ENCODE measurements at places on chromosomes 5 and 9.
A peak's percentile ranks its signal among the peaks of the same experiment; 100 is the strongest.

DNA sequence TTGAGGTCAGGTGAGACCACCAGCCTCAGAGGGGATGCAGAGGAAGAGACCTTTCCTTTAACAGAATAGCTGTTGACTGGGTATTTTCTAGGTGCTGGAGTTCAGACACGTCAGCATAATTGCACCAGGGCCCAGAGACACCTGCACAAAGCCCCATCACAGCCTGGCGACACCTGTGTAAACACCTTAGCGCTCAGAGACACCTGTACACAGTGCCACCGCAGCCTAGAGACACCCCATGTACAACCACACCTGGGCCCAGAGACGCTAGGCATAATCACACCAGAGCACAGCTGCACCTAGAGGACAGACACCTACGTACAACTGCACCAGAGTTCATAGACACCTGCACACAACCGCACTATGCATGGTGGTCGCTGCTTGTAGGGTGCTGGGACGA is 1.0 kb downstream of the TRIP13 start:
- DNase-seq = no peak

- no peak for DNase-seq
These were observed 2.3 kb downstream of the SSBP2 start for GRCh38 chr5:81748556-81748955.

DNA sequence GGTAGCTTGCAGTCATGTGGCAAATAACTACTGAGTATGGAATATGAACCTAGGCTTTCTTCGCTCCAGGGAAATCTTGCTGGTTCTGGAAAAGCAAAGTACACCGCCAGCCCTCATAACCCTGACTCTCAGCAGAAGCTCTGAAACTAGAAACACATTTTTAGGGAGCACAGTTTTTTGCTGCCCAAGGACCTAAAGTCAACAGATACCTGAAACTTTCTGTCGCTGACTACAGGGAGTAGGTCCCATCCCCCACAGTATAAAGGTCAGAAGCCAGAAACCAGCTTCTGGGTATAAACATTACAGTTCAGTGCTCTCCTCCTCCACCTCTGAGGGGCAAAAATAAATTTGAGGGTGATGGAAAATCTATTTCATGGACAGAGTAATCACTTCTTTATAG is 3.0 kb downstream of the ATOX1 start:
- no peak for DNase-seq

DNA sequence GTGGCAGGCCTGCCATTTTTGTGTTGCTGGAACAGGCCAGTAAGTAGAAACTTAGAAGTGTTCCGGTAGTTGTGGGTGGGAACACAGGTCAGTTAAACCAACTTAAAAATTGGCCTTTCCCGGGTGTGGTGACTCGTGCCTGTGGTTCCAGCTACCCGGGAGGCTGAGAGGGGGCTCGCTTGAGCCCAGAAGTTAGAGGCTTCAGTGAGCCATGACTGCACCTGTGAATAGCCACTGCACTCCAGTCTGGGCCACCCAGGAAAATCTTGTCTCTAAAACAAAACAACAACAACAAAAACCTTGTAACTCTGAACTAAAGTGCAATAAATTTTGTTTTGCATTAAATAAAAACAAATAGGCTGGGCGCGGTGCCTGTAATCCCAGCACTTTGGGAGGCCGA is 1.4 kb upstream of the NHP2 start:
- no peak for DNase-seq

- DNase-seq = peak; percentile 59
These were observed at the start of gene CEP72 for GRCh38 chr5:611731-612486. CEP72 (plus strand) TSS chr5:612340; CDS start chr5:612362, 22 bp downstream.

DNA sequence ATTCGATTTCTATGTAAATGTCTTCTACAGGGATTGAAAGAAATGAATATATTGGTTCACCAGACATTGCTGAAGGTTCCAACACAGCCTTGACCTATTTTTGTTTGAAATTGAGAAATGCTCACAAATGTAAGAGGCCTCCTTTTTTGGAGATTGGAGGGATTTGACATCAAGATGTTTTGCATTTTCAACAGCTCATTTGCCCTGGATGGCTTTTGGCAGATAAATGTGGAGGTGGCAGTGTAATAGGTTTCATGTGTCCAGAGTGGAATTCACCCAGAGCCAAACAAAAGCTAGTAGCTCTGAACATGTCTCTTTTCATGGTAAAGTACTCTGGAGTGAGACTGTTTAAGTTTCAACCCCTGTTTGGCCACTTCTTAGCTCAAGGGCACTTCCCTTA is 77.3 kb downstream of the PALM2AKAP2 start:
- peak; percentile 5 for DNase-seq

- no peak for DNase-seq
These were observed 173.6 kb upstream of the S1PR3 start for GRCh38 chr9:88817628-88818027.

- no peak for DNase-seq
These were observed 28.3 kb downstream of the TPD52L3 start for GRCh38 chr9:6356441-6356840.

GRCh38 chr5:116766470-116766947 is 191.9 kb upstream of the SEMA6A start:
- DNase-seq = no peak

GRCh38 chr9:121261107-121261460 is 6.9 kb upstream of the GSN start:
- DNase-seq = peak; percentile 48

- DNase-seq = no peak
These were observed 66.0 kb upstream of the MEF2C start for GRCh38 chr5:88948746-88949600.

DNA sequence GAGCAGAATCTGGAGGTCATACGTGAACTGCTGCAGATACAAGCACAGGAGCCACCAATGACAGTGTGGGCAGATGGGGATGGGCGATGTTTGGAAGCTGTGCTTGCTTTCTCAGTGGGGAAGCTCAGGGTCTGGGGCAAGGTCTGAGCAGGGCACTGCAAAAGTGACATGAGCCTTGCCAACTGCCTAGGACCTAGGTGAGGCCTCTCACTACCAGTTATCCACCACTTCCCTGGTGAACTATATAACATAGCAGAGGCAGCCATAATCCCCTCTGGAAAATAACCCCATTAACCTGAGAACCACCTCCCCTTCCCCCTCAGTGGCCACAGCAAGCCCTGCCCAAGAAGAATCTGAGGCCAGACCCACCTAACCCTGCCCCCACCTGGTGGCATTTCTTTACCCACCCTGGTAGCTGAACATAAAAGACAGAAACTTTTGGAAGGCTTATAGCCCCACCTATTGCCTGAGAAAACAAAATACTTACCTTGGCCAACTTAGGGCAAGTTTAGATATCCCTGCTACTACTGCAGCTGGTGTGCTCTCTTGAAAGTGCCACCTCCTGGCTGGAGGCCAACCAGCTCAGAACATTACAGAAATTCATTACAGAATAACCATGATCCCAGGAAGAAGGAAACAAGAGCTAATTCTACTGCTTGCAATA is 18.8 kb upstream of the SPEF2 start:
- DNase-seq = no peak

GRCh38 chr5:35136386-35136785 is 88.6 kb upstream of the AGXT2 start:
- no peak for DNase-seq

DNA sequence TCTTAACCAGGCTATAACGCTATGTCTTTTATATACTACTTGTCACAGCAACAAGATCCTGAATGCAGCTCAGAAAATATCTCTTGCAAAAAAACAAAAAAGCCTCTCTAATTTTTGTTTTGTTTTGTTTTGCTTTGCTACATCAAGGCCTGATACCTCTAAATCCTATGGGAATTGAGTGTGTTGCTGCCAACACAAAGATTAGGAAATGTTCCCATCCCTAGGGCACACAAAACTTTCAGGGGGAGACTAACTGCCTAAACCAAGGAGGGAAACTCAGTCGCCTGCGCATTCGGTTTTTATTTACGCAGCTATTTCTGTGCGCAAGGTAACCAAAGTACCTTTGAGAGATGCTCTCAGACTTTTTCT is 1.7 kb downstream of the SSBP2 start:
- no peak for DNase-seq

DNA sequence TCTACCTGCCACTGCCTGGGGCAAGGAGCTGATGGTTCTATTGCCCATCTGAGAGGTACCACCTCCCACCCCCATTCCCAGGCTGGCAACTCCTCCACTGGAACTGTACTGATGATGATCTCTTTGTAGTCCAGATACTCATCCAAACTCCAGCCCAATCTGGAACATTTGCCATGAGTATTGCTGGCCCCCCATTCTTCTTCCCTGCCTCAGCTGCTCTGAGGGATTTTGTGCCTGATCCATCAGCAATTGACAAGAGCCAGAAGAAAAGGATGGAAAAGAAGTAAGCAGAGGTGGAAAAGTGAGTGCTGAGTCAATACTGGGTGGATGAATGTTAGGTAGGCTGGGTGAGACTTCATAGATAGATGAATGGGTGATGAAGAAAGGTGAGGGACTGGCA is 101.2 kb downstream of the NMUR2 start:
- no peak for DNase-seq

DNA sequence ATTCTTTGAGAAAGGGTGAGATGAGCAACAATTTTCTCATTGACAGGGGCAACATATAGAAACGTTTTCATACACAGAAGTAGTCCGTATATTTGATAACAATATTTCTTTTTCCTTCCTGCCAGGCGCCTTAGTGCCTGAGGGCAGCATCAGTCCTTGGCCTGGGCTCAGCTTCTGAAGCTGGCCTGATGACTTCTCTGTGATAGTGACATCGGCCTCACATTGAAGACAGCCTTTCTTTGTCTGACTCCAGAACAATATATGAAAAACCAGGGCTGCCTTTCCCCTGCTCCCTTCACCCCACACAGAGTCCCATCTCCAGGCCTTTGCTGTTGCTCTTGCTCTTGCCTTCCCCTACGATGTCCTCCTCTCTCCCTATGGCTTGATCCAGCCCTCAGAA is 24.1 kb upstream of the TCOF1 start:
- DNase-seq = no peak

GRCh38 chr5:55671975-55672374 is 40.1 kb downstream of the SLC38A9 start:
- DNase-seq = no peak

- DNase-seq = no peak
These were observed 2.4 kb downstream of the MAP1B start for GRCh38 chr5:72109625-72110024.

- DNase-seq = no peak
These were observed 115.3 kb downstream of the CD180 start for GRCh38 chr5:67081261-67081660.

- peak; percentile 70 for DNase-seq
These were observed 20.7 kb downstream of the ANKRA2 start for GRCh38 chr5:73544429-73545402.

DNA sequence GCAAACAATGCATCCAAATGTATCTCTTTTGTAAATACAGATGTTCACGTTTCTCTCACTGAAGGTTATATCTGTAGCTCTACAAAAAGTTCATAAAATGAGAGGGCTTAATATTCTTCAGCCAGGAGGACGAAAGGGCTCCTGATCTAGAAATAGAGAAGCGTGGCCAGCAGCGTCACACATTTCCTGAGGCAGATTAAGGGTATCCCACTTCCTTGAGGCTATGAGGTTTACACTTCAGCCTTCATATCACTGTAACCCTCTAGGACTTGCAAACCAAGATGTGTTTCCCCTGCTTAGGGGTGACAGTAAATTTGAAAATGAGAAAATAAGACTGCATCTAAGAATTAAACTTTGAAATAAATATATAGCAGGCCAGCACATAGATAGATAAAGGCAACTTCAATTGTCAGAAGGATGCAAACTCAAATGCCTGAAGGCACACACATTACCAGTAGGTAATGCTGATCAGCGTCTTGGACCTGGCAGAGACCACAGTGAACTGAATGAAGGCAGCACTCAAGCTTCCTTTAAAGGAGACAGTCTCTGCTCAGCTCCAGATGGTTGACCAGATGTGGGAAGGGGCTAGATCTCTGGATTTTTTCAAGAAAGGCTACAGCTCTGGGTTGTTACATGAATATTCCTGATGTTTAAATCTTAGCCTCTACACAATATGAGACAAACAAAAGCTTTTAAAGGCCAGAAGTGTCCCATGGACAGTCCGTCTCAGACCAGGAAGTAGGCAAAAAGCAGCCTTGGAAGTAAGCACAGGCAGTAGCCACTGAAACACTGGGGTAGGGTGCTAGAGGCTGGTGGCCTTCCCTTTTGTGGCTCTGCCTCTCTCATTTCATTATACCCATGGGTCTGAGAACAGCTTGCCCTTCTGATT is 197.7 kb downstream of the MCTP1 start:
- no peak for DNase-seq

DNA sequence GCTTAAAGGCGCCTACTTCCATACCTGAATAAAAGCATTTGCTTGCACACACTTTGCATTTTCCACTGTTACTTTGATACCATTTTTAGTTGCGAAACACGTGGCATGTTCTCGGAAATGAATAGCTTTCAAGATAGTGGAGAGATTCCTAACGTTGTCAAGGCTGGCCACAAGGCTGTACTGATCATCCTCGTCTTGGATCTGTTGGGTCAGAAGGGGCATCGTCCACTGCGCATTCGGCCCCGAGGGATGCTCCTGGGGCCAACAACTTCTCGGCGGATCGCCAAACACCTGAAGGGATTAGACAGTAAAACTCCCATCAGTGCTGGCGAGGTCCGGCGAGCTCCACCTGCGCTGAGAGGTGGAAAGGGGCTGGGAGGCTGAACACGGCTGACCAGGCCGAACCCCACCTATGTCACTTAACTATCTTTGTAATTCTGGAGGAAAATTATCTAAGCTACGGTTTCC is 599 bp downstream of the RAD1 start:
- no peak for DNase-seq

- no peak for DNase-seq
These were observed at the start of gene TIFAB for GRCh38 chr5:135452321-135453030. TIFAB (minus strand) TSS chr5:135452351; CDS start chr5:135449939, 2,412 bp downstream.

DNA sequence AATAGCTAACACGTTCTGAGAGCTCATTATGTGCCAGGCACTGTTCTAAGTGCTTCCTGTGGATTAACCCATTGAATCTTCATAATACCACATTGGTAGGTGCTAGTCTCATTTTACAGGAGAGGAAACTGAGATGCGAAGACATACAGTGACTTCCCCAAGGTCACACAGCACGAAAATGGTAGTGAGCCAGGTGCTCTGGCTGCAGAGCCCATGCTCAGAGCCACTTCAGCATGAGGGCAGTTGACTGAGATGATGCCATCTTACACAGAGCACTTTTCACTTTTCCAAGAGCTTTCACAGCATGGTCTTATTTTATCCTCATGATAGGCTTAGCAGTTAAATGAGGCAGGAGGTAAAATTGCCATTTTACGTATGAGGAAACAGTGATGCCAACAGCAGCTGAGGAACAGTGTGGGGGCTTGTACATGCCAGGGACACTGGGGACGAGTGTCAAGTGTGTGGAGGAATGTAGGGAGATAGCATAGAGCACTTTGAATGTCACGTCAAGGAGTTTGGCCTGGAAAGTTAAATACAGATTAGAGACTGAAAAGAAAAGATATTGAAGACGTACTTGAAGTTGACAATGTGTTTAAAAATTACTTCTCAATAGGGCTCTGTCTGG is 180.0 kb downstream of the KIF4B start:
- no peak for DNase-seq
